ENCODE measurements at places on chromosomes 16 and 17. TPM values are rescaled to one million over a fixed set of nuclear protein-coding genes. Genes with fewer than 3 reads are reported as not detected.

- DNase-seq, result no peak
These were observed 44.0 kb upstream of the ABCC11 start for GRCh38 chr16:48291303-48291702.

GRCh38 chr17:64392300-64392699 lies 1.6 kb upstream of the PECAM1 start:
- no peak for DNase-seq

GRCh38 chr16:87531418-87531817 lies 38.6 kb upstream of the ZCCHC14 start:
- DNase-seq, result no peak

DNA sequence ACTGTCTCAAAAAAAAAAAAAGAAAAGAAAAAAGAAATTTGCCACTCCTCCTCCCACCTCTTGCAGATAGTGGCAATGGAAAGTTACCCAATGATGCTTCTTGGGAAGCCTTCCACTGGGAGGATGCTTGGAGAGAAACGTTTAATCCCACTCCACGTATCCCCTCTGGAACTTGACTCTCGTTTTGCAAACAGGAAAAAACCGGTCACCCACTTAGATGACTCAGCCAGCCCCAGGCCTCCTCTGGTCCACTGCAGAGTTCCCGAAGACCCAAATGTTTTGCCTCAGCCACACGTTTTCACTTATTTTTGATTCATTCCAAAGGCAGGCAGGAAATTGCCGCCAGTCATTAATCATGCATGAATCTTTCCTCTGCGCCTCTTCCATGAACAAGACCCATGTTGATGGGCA lies 9.3 kb upstream of the TNFRSF17 start:
- DNase-seq, result no peak

GRCh38 chr17:81579298-81579697 lies 27.1 kb upstream of the FAAP100 start:
- DNase-seq, result no peak

DNA sequence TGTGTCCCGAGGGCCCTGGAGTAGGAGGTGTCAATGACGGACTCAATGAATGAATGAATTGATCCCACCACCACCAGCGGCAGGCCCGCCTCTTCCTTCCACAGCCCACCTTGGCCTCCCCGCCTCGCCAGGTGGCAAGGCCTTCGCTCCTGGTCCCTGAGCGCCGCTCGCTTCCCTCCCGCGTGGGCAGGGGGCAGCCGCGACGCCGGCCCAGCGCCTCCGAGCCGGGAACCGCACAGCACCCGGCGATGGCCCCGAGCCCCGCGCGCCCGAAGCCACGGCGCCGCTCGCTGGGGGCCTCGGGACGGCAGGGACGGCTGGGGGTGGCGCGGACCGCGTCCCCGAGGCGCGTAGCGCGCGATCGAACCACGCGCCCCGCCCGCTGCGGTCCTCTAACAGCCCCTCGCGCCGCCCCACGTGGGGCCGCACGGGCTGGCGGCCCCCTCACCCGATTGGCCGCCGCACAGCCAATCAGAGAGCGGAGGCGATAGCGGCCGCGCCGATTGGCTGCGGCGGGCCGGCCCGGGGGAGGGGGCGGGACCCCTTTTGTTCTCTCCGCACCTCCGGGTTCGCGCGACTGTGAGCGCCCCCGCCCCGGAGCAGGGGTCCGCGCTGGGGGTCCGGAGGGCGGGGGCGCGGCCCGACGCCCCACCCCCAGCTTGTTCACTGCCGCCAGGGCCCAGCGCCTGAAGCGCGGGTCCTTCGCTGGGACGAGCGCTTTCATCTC lies 31.4 kb downstream of the ACTG1 start:
- DNase-seq, result peak; percentile 51

GRCh38 chr16:56366945-56367344 lies 58.4 kb downstream of the AMFR start:
- no peak for DNase-seq

- DNase-seq, result no peak
These were observed 13.6 kb upstream of the KRT10 start for GRCh38 chr17:40836020-40836419.

- no peak for DNase-seq
These were observed 17.0 kb upstream of the NAGS start for GRCh38 chr17:43987131-43988021.

GRCh38 chr17:48177816-48178215 lies 70.2 kb downstream of the SNX11 start:
- no peak for DNase-seq

GRCh38 chr16:2233046-2233775 lies 3.0 kb upstream of the DNASE1L2 start:
- DNase-seq, result no peak

DNA sequence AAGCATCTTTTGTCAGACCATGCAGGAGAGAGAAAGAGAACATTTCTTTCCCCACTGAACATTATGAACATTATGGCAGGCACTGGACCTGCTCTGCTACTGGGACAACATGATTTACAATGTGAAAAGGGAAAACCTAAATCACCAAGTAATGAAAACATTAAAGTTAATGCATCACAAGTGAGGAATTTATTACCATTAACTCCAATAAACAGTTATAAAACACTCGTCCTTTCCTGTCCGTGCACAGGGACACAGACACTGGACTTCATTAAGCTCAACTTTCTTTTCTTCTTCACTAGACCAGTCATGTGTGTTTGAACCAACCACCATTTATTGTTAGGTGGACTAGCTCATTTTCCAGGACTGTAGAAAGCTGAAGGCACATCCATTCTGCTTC lies 95.4 kb downstream of the SNX11 start:
- no peak for DNase-seq

DNA sequence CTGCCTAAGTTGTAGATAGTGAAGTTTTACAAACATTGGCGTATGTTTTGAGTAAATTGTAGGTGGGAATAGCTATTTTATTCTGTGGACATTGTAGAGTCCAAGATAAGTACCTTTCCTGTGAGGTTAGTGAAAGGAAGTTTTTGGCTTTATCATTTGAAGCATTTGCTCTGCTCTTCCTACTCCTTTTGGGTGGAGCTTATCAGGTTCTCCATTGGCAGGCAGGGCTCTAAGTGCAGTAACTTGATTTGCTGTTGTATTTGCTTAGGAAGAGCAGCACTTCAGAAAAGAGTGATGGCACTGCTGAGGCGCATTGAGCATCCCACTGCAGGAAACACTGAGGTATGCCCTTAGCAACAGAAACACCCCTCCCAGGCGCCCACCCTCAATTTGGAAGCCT lies 70.1 kb downstream of the OMG start:
- DNase-seq, result no peak

GRCh38 chr17:44108440-44109311 lies 14.8 kb downstream of the HDAC5 start:
- no peak for DNase-seq

DNA sequence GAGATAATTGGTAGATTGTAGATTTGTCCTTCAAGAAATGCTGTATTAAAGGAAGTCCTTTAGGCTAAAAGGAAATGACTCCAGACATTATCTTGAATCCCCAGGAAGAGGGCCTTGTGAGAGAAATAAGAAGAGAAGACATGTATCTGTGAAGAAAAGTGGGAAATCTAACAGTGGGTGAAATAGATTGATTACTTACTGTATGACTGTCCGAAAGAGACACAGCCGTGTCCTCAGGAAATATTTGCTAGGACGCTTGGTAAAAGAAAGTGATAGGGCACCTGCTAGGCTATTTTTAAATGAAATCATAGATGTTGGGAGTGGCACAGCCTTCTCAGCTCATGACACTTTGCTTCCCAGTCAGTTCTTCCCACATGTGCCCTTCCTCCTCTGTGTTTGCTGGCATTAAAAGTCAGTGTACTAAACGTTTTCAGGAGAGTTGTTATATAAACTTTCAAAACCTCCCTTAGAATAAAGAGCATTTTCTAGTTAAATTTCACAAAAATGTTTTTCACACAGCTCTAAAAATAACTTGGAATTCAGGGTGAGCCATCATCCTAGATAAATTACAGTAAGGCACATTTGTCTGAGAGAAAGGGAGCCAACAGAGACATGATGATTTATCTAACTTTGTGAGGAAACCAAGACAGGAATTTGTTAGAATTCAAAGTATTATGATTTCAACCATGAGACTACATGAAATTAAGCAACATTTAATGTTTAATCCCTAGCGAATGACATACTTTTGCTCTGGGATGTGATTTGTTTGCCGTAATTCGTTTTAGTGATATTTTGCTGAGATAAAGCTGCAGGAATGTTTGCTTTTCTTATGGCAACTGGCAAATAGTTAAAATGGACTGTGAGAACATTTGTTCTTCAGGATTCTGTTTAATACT lies 35.0 kb downstream of the DHRS7B start:
- DNase-seq, result no peak

GRCh38 chr16:62620275-62620674 lies 584.0 kb upstream of the CDH8 start:
- no peak for DNase-seq

- no peak for DNase-seq
These were observed 73.7 kb downstream of the NETO2 start for GRCh38 chr16:47069841-47070584.

DNA sequence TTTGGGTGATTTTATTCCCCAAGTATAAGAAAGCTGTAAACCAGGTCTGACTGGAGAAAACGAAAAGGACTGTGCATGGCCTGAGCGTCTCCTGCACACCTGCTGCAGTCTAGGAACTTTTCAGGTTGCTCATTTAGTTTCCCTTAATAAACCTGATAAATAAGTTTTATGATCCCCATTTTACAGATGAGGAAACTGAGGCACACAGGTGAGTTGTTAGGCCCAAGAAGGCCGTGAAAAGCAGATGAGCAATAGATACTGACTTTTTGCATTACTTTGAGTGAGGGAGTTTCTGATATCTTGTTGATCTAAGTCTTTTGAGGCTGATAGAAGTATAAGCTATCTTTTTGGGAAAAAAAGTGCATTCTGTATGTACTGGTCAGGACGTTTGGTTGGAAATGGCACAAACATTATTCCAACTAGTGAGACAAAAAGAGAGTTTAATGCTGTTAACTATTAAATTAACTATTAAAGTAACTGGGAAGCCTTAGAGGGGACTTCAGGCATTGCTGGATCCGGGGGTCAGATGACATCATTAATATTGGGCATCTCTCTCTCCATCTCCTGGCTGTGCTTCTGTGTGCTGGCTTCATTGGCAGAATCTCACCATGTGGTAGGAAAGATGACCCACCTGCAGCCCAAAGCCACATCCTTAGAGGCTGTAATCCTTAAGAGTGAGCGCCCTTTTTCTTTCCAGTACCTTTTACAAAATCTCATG lies 163.4 kb downstream of the CMIP start:
- no peak for DNase-seq

DNA sequence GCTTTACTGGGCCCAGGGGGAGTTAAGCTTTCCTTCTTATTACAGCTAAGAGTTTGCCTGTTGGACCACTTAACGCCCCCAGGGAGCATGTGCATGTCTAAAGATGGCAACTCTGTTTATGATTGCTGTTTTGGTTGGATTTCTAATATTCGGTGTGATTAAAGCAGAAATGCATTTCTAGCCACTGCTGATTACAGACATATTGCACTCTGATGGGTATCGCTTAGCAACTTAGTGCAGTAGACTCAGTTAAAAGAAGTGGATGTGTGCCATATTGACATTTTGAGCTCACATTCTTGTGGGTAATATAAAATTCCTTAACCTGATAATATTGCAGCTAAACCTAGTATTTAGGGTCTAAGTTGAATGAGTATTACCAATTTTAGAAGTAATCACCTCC lies 4.2 kb downstream of the NF1 start:
- no peak for DNase-seq

DNA sequence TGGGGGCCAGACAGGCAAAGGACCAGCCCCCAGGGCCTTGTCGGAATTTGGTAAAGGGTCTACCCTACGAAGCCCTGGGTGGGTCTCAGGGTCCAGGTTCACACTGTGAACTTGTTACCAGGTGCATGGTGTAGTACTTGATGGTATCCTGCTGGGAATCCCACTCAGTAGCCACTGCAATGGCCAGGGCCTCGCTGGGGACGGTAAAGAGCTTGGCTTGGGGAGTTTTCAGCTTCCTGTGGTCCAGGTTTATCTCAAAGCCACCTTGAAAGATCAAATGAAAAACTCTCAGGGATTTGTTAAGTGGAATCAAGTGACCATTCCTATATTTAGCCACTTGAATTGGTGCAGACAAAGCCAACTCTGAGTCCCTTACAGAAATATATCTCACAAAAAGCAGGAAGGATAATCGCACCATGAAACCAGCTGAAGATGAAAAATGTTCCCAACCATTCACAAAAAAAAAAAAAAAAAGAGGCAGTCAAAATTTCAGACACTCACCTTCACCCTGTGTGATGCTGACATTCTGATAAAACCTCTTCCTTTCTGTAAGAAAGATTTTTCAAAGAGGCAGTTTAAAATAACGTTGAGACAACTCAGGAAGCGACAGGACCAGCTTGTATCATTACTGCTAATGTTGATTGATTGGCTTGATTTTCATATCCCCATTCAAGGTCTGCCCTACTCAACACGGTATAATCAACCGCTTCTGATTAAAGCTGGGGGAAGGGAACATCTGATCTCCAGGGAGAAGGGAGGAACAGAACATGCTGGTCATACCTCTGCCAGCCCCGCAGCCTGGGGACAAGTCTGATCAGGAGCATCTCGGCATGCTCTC lies 10.6 kb downstream of the ATPAF2 start:
- DNase-seq, result no peak

DNA sequence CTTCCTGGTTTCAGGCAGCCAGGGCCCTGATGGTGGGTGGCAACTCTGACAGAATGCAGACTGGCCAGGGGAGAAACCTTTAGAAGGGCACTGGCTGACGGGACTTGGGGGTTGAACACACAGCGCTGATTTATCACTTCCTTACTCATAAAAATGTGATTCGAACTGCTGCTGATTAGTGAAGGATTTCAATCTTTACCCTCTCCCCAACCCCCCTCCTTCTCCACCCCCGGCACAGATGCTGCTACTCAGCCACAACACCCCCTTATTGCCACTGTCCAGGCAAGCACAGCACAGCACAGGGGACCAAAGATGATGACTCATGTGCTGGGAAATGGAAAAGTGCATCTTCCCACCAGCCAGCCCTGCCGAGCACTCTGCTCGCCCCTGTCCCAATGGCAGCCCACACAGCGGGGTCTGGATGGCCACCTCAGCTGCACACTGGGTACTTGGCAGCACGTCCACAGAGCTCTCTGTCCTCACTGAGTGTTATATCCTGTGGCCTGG lies 70.1 kb downstream of the SMG6 start:
- DNase-seq, result no peak

- DNase-seq, result peak; percentile 81
These were observed 13.0 kb downstream of the AIPL1 start for GRCh38 chr17:6421700-6422604.

Gene ATP1B2
- not detected for total RNA-seq

Gene AARSD1
- total RNA-seq, result 54.3 TPM

Gene ITGAX
- 5.4 TPM for total RNA-seq

Gene TP53TG3D
- 0.36 TPM for total RNA-seq

Gene OR1F1
- not detected for total RNA-seq

Gene TMEM100
- not detected for total RNA-seq

Gene CLEC19A
- total RNA-seq, result not detected

Gene SARM1
- total RNA-seq, result 16.7 TPM

Gene CDC27
- 103 TPM for total RNA-seq

Gene PRSS27
- 1.4 TPM for total RNA-seq

Gene LRRC37A2
- total RNA-seq, result 7.8 TPM

Gene LAT
- total RNA-seq, result 193 TPM

Gene MYOCD
- not detected for total RNA-seq
